ENCODE measurements at places on chromosomes 4 and X. TPM values are rescaled to one million over a fixed set of nuclear protein-coding genes. Genes with fewer than 3 reads are reported as not detected.

Gene RAB39B
- total RNA-seq, result 0.05 TPM

Gene RBMX2
- 14.4 TPM for total RNA-seq

Gene RNF128
- total RNA-seq, result 1.1 TPM

Gene ETDA
- total RNA-seq, result not detected

Gene TMEM31
- not detected for total RNA-seq

Gene CSAG2
- not detected for total RNA-seq

Gene RRH
- not detected for total RNA-seq

Gene GNRHR
- not detected for total RNA-seq

Gene SOX3
- total RNA-seq, result not detected

Gene SPANXB1
- not detected for total RNA-seq

Gene EPHA5
- total RNA-seq, result 0.41 TPM

DNA sequence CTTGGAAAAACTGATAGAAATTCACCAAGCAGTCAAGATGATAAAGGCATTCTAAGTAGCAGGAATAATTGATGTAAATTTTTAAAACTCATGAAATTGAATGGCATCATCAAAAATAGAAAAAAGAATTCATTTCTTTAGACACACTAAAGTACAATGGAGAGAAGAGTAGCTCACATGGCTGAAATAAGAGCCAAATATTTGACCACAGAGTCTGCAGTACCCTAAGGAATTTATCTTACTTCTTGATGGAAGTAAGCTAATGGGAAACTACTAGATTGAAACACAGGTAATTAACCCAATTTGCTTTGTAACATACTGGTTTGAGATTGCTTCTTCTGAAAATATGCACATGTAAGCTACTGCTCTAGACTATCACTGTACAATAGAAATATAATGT lies 70.8 kb upstream of the GPM6A start:
- DNase-seq, result no peak

GRCh38 chr4:149512501-149512900 lies 303.1 kb downstream of the IQCM start:
- no peak for DNase-seq

DNA sequence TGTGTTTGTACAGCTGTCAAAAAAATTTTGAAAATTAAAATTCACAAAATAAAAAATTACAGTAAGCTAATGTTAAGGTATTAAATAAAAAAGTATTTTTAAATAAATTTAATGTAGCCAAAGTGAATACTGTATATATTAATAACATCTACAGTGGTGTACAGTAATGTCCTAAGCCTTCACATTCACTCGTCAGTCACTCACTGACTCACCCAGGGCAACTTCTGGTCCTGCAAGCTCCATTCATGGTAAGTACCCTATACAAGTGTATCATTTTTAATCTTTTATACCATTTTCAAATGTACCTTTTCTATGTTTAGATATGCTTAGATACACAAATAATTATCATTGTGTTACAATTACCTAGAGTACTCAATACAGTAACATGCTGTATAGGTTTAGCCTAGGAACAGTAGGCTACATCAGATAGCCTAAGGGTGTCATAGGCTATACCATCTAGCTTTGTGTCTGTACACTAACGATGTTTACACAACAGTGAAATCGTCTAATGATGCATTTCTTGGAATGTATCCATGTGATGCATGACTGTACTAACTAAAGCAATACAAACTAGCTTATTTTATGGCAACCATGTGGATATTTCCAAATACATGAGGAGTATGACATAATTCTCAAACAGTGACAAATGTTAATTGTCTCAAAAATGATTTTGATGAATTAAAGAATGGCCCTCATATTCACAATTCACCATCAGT lies 13.7 kb downstream of the DDX60 start:
- DNase-seq, result peak; percentile 9

DNA sequence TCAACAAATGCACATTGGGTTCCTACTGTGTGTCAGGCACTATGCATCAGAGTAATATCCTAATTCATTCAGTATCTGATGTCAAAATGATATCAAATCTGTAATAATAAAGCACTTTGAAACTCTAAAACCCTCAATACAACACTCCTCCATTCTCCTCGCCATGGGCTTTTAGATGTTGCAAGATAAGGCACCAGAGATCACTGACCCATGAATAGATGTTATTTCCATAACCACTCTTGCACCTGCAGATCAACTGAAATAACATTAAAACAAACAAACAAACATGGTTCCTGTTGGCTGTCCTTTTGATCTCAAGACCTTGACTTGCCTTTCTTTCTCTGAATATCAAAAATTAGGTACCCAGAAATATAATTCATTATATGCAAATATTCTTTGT lies 100.2 kb downstream of the MAB21L2 start:
- no peak for DNase-seq

DNA sequence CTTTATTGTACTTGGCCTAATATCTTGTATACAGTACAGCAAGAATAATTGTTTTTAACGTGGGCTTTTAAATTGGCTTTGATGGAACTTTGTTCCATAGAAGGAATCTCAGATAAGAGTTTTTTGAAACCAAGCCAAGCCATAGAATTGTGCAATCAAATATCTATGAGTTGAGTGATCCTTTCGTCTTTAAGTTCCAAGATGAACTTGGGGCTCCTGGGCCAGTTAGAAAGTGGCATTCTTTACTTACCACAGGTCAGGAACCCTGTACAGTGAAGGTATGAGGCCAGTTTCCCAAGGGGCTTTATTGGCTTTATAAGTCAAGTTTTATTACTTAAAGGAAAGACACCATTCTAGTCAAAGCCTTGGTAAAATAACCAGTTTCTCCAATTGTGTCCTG lies 2104.2 kb downstream of the PCDH7 start:
- DNase-seq, result no peak

GRCh38 chr4:176782794-176783193 lies 9.9 kb downstream of the VEGFC start:
- no peak for DNase-seq

DNA sequence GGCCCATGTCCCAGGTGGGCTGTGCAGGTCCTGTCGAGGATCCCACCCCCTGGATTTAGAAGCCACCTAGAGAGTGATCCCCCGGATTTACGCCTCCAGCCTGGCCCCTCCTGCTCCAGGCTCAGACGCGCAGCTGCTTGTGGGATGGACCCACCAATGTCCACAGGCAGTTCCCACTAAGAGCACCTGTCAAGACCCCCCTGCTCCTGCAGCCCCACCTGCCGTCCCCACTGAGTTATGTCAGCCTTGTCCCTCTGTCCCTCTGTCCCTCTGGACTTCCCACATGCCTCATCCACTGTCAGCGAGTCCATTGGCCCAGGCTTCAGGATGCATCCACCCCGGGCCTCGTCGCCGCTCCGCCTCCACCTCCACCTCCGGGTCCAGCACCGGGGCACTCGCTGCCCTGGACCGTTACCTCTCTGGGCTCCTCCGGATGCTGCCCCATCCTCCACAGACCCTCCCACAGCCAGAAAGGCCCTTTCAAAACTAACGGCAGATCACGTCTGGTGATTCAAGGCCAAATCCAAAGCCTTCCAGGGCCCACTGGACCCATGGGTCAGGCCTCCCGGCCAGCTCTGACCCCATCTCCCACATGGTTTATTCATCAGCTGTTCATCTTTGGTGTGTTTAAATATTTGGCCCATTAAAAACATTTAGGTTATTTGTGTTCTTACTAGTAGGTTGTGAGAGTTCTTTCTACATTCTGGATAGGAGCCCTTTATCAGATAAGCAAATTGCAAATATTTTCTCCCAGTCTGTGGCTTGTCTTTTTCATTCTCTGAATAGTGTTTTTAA lies 28.3 kb downstream of the HTRA3 start:
- DNase-seq, result no peak

DNA sequence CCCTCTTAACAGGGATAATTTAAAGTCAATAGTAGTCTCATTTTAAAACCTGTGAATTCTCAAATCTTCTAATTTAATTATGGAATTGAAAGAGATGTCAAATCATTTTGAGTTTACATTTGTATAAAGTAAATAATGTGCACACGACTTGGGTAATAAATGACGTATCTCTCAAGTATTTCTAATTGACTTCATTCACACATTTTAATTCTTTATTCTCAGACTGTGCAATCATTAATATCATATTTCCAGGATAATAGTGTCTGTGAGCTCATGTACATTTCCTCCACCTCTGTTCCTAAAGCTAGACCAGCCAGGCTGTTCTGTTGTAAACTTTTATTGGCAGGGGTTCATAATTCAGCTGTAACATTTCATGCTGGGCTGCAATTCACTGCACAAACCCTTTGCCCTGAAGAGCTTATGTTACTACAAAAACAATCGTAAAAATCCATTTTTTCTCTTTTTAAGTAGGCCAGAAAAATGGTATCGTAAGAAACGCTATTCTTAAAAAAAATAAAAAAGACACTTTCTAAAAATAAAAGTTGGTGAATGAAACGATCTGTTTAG lies 1103.1 kb upstream of the TENM3 start:
- DNase-seq, result no peak

- no peak for DNase-seq
These were observed 1.7 kb downstream of the HCFC1 start for GRCh38 chrX:153969904-153970356.

DNA sequence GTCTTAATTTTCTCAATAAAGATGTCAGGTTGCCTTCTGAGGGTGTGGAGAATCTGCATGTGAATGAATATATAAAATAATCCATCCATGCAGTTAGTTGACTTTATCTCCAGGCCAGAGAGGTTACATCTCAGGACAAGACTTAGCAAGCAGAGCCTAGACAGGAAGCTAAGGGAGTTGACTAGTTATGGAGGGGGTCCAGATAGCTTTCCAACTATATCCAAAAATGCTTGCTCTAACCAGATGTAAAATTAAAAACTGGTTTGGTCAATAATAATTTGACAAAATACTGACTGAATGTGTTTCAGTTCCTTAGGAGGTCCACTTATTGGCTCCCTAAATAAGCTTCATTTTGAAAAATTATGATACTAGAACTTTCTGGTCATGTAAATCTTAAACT lies 101.4 kb downstream of the PAPSS1 start:
- no peak for DNase-seq

GRCh38 chr4:83618431-83618830 lies 82.5 kb downstream of the GPAT3 start:
- DNase-seq, result peak; percentile 45

GRCh38 chr4:104352211-104352610 lies 142.5 kb downstream of the CXXC4 start:
- DNase-seq, result no peak

DNA sequence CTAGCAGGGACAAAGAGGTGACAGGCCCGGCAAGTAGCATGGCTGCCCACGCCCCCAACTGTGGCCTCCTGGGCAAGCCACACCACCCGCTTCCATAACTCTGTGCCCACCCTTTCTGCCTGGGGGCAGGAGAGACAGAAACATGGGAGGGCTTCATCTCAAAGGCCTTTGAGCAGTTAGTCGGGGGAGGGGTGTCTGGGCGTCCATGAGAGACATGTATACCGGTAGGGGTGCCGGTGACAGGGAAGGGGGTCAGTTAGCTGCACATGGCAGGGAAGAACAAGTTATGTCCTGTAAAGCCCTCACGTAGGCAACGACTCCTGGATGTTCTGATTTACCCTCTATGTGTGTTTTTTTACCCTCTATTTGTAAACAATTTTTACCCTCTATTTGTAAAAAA lies 9.3 kb downstream of the PDZD4 start:
- no peak for DNase-seq

- no peak for DNase-seq
These were observed 41.9 kb downstream of the SLC7A11 start for GRCh38 chr4:138200236-138200590.

DNA sequence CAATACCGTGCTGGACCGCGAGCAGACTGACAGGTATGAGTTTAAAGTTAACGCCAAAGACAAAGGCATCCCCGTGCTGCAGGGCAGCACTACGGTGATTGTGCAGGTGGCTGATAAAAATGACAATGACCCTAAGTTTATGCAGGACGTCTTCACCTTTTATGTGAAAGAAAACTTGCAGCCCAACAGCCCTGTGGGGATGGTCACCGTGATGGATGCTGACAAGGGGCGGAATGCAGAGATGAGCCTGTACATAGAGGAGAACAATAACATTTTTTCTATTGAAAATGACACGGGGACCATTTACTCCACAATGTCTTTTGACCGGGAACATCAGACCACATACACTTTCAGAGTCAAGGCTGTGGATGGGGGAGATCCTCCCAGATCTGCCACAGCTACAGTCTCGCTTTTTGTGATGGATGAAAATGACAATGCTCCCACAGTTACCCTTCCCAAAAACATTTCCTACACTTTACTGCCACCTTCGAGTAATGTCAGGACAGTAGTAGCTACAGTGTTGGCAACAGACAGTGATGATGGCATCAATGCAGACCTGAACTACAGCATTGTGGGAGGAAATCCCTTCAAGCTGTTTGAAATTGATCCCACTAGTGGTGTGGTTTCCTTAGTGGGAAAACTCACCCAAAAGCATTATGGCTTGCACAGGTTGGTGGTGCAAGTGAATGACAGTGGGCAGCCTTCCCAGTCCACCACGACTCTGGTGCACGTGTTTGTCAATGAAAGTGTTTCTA lies 3.2 kb downstream of the PCDH7 start:
- no peak for DNase-seq

DNA sequence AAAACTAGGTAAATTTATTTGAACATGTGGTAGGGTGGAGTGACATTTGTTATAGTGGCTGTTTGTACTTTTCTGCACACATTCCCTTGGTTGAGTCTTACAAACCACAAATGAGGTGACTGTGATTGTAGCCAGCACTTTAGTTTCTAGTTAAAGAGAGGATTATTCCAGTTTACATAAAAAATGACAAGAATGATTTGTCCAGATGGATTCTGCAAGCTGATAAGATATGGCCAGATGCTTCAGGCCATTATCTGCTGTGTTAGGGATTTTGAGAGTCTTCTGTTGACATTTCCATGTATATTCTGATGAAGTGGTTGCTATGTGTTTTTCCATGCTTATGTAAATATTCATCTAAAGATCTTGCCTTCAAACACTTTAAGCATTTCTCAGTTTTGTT lies 31.0 kb upstream of the PDE5A start:
- no peak for DNase-seq

DNA sequence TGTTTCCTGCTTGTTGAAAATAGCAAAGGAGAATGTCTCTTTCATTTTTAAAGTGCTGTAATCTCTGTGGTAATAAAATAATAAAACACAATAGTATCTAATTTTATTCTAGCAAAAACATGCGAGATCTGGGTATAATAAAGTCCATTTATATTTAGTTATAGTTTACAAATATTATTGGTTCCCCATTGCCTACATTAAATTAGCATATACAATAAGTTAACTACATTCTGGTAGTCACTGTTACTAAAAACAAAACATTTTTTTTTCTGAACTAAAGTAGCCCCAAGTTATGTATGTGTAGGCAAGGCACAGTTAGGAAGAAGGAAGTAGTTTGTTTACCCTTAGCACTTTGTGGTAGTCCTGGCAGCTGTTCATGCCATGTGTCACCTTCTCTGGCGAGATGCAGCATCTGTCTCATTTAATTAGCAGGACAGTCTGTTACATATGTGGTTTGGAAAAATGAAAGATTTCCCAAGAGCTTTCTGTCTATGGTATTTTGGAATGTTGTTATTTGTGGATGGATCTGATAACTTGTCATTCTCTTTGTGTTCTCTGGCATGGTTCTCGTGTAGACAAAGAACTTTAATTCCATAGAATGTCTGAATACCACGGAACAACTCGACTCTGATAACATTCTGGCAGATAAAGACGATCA lies 231.3 kb upstream of the PITX2 start:
- DNase-seq, result no peak

DNA sequence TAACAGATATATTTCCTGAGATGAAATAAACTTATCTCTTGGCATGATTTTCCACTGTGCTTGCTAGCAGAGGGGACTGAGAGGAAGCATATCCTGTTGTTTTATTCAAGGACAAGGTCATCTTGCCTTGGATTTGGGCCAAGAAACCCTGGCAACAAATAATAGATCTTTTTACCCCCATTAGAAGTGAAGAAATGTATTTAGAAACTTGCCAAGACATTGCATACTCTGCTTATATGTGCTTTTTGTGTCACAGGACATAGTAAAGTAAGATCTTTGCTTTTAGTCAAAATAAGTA lies 170.2 kb downstream of the RAPGEF2 start:
- DNase-seq, result no peak

Measured in glomerular endothelial cell (primary cell).